ENCODE measurements at places on chromosomes 7 and 10. TPM values are rescaled to one million over a fixed set of nuclear protein-coding genes. Genes with fewer than 3 reads are reported as not detected.

Gene TAS2R3
- total RNA-seq = 0.32 TPM

Gene EPHA1
- total RNA-seq = 0.08 TPM

DNA sequence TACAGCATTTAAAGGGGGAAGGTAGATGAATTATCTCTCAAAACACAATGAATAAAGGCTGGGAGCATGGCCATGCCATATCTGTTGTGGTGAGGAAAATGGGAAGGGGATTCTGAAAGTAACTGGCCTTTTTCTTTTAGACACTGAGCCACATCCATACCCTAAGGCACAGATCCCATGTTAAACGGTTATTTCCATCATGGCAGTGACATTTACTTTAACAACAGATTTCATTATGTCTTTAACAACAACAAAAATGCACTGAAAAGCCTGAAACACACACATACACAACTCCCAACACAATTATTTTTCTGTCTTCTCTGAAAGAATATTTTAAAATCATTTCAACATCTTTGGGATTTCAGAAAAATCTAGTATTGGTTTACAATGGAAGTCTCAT is 176.1 kb upstream of the FZD1 start:
- no peak for DNase-seq

DNA sequence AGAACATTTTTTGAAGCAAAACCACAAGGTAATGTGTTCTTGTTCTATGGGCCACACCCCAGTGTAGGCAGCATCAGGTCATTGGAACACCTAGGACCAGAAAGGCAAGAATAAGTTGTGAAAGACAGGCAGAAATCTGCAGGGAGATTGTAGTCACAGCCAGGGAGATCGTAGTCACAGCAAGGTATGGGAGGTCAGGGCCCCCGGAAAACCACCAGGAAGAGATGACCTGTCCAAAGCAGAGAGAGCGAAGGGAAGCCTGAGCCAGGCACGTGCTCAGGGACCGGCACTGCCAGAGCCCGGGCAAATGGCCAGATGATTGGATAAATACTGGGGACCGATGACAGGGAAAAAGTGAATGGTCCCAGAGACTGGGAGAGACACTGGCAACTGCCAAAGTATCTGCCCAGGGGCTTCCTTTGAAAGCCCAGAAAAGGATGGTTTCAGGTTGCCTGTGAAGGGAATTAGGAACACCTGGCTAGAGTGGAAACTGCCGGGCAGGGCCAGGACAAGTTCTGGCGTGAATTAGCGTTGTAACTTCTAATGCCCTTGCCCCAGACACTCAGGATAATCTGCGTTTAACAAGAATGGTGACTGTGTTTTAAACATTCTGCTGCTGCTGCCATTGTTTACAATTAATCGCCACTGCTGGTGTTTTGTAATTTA is 3.9 kb upstream of the NOBOX start:
- DNase-seq = no peak

Gene EBF3
- total RNA-seq = 6.2 TPM

Gene GIMAP6
- 29.9 TPM for total RNA-seq

- DNase-seq = no peak
These were observed 141.3 kb upstream of the KLF14 start for GRCh38 chr7:130875265-130875741.

DNA sequence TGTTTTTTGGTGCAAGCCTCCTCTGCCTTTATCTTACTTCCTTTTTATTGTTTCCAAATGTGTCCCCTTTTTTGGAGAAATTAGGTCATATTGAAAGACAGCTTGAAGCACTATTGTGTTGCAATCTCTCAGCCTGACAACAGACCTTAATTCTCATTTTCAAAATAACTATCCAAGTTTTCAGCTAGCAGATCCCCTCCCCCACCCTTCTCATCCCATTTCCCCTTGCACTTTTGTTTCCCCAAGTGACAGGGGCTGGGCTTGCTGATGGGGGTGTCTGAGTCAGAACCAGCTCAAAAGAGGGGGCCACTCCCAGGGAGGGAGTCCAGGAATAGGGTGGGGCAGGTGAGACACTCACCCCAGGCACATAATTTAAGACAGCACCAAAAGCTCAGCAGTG is 75.3 kb downstream of the MKI67 start:
- no peak for DNase-seq

GRCh38 chr10:116704926-116705325 is 37.4 kb downstream of the HSPA12A start:
- DNase-seq = no peak

GRCh38 chr10:96377816-96378294 is 19.1 kb upstream of the OPALIN start:
- DNase-seq = peak; percentile 69

DNA sequence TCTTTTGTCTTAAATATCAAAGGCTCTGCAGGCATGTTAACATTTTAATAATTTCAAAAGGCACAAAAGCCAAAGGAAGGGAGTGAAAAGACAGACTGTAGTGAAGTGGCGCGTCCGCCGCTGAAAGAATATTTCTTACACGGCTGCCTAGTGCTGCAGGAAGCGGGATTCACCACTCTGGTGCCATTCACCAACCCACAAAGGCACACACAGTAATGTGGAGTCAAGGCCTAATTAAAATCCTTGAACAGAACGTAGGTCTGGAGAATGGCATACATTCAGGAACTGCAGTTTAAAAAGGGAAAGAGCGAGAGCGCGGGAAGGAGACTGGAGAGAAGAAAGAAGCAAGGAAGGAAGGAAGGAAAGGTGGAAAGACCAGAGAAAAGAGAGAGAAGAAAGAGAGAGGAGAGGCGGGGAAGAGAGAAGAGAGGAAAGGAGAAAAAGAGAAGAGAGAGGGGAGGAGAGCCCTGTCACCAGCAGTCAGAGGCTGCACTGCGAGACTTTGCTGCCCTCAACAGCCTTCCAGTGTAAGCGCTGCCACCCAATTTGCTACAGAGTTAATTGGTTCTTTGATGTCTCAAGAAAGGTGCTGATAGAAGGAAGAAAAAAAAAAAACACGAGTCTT is 554.0 kb downstream of the MDFIC start:
- no peak for DNase-seq

GRCh38 chr10:74121368-74121767 is 29.3 kb downstream of the AP3M1 start:
- DNase-seq = no peak

GRCh38 chr7:51613911-51614357 is 297.3 kb upstream of the COBL start:
- peak; percentile 59 for DNase-seq

Gene GPR146
- 26.3 TPM for total RNA-seq

- peak; percentile 50 for DNase-seq
These were observed 163.4 kb downstream of the RAPGEF5 start for GRCh38 chr7:22193450-22193983.

DNA sequence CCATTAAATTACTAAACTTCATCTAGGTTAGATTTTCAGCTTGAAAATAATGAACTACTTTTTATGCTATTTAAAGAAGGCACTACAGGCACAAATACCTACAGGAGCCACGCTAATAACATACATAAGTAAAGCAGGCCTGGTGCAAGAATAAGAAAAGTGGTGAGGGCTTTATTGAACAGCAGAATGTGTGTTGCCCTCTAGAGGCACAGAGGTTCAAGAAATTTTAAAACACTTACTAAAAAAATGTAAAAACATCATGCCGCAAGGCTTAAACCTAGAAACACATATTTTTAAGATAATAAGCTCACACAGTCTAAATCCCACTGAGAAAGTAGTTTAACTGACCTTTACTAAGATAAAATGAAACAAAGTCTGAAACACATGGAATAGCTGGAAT is 20.3 kb downstream of the CACUL1 start:
- no peak for DNase-seq

DNA sequence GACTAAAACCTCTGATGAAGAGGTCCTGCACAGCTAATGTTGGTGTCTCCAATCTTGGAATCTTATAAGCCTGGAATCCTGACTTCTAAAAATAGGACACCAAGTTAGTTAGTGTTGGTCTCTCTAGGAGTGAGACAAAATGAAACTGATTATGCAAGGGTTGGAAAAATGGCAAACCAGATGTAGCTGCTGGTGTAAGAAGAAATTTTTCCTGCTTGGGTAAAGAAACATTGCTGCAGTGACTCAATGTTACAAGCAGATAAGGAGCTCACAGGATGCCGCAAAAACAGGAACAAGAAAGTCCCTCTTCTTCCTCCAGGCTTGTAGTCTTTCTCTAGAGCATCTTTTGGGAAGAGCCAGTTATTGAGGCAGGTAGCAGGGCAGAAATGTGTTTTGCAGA is 449.0 kb downstream of the ETV1 start:
- no peak for DNase-seq

Gene IGFBP1
- not detected for total RNA-seq

Gene TMEM176A
- total RNA-seq = 27.1 TPM

Gene PPP1R17
- not detected for total RNA-seq

Gene ABCB4
- 5.0 TPM for total RNA-seq

Gene C10orf105
- total RNA-seq = 0.05 TPM

GRCh38 chr7:111076205-111076604 is 14.7 kb upstream of the LRRN3 start:
- no peak for DNase-seq

Gene CTAGE8
- total RNA-seq = 0.32 TPM

DNA sequence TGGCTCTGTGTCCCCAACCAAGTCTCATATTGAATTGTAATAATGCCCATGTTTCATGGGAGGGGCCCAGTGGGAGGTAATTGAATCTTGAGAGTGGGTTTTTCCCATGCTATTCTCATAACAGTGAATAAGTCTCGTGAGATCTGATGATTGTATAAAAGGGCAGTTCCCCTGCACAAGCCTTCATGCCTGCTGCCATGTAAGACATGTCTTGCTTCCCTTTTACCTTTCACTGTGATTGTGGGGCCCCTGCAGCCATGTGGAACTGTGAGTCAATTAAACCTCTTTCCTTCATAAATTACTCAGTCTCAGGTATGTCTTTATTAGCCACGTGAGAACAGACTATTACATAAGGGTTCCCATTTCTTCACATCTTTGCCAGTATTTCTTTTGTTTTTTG is 97.1 kb upstream of the CPXM2 start:
- no peak for DNase-seq

DNA sequence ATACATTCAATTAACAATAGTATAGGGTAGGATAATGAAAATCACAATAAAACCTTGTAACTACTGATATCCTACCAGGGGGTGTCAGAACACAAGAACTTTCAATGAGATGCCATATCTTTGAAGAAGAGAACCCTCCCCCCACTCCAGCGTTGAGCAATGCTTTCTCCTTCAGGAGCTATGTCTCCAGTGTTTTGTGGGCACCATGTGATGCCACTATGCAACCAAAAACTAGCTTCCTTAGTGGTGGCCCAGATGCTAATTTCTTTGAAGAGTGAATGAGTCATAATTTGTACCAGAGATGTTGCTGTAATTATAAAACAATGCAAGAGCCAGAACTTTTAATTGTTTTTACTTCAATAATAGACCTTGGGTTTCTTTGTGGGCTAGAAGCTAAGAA is 76.0 kb upstream of the ADO start:
- DNase-seq = no peak

Gene CYREN
- 28.9 TPM for total RNA-seq

Gene LGI1
- 0.13 TPM for total RNA-seq

DNA sequence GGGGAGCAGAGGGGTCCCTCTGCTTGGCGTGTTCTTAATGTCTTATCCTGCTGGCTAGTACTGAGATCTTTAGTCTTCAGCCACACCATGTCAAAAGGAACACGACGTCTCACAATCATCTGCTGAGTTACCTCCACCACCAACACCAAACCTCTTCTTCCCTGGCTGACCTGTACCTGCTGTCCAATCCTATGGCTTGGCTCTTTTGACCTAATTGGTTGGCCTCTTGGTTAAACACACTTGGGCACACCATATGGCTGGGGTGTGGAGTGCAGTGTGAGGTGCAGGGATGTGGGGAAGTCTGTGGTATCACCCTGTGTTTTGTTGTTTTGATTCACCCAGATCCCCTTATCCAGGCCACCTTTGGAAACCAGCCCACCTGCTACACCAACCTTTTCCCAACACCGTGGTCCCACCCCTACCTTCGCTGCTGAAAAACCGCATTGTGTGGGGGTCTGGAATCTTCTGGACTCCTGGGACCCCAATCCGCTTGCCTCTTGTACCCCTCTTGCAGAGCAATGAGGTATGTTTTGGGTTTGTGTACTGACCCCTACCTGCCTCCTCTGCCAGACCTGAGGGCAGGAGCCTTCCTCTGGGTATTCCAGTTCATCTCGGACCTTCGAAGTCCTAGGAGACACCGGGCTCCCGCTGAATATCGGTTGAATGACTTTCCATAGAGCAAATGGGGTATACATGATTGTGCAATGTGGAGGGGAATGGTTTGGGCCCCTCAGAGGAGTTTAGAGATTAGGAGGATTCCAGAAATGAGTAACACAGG is 2.8 kb upstream of the LBX1 start:
- DNase-seq = peak; percentile 4

DNA sequence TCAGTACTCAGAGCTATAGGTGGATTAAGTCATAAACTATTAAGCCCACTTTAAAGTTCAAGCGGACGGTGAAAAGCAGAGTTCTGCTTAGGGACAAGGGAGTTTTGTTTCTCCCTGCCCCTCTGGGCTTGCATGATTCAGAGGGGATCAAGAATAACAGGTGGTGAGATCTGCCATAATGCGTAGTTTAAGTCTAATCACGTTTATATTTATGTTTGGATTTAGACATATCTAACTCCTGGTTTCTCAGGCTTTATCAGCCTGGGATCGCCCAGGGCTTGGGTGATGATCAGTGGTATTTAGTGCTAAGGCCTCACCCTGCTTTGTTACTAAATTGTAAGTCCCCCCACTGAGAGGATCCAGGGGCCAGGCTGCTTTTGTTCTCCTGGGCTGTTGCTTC is 335.4 kb upstream of the NRP1 start:
- DNase-seq = no peak

DNA sequence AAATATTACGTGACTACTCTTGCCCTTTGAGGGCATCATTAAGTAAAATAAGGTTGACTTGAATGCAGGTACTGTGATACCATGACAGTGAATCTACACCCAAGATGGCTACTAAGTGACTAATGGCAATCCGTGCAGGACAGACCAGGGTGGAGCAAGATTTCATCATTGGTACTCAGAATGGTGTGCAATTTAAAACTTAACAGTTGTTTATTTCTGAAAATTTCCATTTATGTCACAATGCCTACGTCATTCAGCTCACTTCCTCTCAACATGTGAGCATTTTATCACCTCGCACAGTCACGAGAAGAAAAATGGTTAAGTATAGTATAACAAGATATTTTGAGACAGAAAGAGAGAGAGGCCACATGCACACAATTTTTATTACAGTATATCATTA is 50.3 kb upstream of the MET start:
- no peak for DNase-seq

Gene DNA2
- total RNA-seq = 2.0 TPM

DNA sequence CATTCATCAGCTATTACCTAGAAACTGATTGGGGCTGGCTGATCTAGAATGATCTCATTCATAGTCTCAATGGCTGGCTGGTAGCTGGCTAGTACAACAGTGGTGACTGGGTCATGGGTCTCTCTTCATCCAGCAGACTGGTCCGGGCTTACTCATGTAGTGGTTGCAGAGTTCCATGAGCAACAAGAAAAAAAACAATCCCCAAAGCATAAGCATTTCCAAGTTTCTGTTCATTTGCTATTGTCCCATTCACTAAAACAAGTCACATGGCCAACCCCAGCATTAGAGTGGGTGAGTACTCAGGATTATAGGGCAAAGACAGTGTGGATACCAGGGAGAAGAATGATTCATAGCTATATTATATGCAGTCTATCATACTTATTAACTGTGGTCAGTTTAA is 85.2 kb upstream of the SEMA3C start:
- DNase-seq = no peak
